ENCODE measurements at places on chromosomes 11 and 22. TPM values are rescaled to one million over a fixed set of nuclear protein-coding genes. Genes with fewer than 3 reads are reported as not detected.

- DNase-seq, result peak; percentile 29
Measured at GRCh38 chr11:61617515-61617914, 36.6 kb upstream of the SYT7 start.

GPHA2 gene
- total RNA-seq, result not detected

DNA sequence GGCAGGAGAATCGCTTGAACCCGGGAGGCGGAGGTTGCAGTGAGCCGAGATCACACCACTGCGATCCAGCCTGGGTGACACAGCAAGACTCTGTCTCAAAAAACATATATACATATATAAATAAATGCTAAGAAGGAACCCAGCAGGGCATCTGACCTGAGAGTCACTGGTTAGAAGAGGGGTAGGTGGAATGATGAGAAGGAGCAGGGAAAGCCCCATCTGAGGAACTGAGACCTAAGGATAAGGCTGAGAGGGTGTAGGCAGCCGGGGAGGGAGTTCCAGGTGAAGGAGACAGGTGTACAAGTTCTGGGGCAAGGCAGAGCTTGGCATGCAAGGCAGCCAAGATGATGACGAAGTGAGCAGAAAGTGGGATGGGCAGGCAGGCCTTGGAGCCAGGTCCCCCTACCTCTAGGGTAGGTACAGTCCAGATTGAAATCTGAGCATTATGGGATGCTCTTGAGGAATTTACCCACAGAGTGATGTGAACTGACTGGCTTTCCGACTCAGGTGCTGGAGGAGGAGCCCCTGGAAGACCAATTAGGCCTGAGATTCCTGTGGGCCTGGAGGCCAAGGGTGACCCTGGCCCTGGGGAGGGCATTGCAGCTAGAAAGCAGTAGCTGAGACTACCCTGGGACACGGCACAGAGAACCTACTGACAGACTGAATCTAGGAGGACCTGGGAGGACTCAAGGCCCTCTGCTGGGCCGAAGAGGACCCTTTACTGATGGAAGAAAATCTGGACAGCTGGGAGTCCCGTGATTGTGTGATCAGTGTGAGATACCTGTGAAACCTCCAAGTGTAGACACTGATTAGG is 22.8 kb downstream of the KLHL22 start:
- no peak for DNase-seq

DNA sequence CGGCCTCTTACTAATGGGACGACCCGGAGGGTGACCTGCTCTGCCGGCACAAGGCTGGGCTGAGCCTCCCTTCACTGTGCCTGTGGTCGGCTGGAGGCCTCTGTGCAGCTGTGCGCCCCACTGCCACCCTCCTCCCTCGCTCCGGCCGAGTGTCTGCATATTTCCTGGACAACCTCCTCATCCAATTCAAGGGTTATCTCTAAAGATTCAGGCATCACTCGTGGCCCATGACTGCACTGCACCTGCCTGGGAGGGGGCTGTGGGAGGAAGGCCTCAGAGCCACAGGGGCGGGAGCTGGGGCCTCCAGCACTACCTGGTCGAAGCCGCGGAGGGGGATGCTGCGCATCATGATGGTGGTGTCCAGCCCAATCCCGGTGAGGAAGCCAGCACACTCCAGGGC is 43.1 kb upstream of the GNB1L start:
- no peak for DNase-seq

DNA sequence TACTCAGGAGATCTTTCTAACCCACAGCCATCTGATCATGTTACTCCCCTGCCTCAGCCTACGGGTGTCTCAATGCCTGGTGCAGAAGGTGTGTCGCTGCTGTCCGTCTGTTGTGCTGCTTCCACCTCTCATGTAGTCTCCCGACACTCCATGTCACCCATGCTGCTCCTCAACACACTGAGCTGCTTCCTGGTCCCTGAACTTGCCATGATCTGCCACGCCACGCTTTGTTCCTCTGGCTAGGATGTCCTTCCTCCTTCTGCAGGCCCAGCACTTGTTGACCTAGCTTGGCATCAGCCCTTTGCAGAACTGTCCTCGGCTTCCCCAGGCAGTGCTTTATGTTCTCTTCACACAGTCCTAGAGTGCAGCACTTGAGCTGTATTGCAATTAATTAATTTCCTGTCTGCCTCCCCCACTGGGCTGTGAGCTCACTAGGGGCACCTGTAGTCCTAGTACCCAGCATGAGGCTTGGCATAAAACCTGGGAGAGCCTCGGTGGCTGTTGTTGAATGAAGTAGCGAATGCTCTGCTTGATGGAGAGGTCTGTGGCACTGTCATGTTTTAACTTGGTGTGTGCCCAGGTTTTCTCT is 9.5 kb downstream of the GTPBP1 start:
- DNase-seq, result no peak

DNA sequence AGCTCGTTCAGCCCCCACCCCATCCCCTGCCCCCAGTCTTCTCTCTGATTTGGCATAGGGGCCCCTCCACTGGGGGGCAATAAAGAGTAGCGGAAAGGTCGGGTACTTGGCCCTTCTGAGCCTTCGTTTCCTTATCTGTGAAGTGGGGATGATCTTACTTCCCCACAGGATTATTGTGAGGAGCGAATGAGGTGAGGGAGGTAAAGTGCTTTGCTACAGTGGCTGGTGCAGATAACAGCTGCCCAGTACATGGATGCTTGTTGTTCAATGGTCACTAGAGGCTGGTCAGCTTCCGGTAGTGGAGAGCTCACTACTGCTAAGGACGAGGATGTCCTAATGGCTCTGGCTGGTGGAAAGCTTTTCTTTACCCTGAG is 101.2 kb downstream of the CEP164 start:
- DNase-seq, result no peak

- DNase-seq, result no peak
Measured at GRCh38 chr11:33185756-33186155, 24.5 kb upstream of the CSTF3 start.

CLMP gene
- total RNA-seq, result 56.1 TPM

DNA sequence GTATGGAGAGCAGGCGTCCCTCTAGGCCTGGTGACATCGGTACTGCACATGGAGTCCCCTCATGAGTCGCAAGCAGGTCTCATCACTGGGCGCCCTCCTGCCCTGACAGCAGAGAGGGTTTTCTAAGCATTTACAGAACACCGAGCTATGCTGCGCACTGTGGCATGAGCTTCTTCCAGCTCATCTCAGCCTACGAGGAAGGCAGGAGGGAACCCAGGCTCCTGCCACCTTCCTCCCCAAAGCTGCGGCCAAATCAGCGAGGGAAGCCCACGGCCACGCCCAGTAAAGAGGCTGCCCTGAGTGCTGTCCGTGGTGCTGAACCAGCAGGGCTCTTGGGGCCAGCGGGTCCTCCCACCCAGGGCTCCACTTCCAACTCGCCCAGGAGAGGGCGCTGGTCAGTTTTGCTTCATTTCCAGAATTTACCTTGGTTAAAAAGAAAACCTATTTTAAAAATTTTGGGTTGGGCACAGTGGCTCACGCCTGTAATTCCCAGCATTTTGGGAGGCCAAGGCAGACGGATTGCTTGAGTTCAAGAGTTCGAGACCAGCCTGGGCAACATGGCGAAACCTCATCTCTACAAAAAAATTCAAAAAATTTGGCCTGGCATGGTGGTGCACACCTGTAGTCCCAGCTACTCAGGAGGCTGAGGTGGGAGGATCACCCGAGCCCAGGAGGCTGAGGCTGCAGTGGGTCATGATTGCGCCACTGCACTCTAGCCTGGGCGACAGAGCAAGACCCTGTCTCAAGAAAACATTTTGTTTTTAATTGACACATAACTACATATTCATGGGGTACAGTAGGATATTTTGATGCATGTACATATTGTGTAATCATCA is 34.2 kb downstream of the PHF21B start:
- peak; percentile 76 for DNase-seq

GRCh38 chr11:117582433-117582832 is 214.6 kb downstream of the DSCAML1 start:
- no peak for DNase-seq

GRCh38 chr11:62370743-62371440 is 33.6 kb downstream of the ASRGL1 start:
- no peak for DNase-seq

DNA sequence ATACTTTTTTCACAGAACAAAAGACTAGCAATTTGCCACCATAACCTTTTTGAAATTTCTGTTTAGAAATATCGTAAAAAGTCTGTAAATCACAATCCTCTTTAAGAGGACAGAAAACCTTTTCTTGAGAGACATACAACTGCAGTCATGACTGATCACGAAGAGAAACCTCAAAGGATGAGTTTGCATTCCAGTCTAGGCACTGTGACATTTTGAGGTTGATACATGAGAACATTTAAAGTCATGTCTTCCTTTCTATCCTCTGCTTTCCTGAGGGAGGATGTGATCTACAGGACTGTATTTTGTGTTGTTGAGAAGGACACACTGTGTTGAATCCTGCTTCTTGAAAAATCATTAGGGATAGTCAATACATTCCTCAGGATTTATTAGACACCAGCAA is 476.7 kb upstream of the CCDC179 start:
- DNase-seq, result peak; percentile 33

- no peak for DNase-seq
Measured at GRCh38 chr22:24926849-24927579, 19.5 kb downstream of the LHFPL7 start.

Measured in IMR-90 (cell line).